Pancreas (tissue), 10 donors: ENCODE measurements at places on chromosomes 4 and X. TPM values are rescaled to one million over a fixed set of nuclear protein-coding genes. Genes with fewer than 3 reads are reported as not detected.
A peak's percentile ranks its signal among the peaks of the same experiment; 100 is the strongest.

Gene MAGEE1
- 1.5 TPM for total RNA-seq

DNA sequence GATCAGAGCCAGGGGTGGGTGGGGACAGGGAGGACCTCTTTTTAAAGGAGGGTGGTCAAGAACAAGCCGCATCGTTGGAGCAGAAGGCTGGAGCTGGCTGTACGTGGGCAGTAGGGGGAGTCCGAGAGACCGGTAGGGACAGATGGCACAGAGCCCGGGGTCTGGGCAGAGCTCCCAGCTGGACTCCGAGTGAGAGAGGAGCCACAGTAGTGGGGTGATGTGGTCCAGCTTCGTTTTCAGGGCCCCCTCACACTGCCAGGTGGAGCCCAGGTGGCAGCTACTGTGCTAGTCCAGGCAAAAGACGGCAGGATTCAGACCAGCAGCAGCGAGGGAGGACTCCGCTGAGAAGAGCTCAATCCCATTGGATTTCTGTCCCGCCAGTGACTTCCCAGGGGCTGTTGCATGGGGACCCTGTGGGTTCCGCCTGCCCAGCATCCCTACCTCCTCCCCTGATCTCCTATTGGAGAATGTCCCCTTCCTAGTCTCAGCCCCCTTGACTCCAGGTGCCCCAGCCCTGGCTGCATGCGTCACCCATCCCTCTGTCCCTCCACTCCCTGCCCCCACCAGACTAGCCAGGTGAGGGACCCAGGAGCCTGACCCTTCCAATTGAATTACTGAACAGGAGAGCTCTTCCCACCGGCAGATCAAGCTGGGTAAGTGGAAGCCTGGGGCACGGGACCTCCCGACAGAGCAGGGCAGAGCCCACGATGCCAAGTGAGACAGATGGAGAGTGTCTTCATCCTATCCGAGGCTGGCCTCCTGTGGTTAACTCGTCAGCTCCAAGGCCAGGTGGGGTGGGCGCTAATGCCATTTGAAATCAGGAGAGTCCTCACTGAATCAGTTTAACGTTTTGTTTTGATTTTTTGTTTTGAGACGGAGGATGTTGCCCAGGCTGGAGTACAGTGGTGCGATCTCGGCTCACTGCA lies 2.9 kb downstream of the ARHGAP4 start:
- DNase-seq: peak; percentile 94

DNA sequence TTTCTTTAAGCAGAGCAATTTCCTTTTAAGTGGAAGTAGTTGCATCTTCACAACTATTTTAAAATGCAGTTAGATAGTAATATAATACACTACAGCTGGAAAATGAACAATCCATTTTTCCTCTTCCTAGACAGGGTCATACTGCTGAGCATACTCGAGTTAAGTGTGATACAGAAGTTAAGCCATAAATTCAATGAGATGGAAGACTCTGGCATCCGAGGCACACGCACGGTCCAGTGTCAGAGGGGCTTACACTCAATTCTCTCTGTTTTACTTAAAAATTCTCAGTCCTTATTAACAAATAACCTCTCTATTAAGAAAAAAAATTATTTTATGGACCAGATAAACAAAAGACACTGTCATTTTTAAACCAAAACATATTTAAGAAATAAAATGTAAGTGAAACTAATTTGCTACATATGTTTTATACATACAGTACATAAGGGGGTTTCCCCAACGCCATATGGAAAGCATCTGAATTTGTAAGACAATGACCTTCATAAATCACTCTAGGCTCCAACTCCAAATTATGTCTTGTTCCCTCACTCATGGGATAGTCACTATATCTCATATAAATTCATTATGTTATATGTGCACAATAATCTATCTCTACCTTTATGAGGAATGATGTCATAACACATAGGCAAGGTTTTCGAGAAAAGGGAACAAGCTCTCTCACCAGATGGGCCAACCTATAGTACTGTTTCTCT lies 315.3 kb downstream of the PAPSS1 start:
- no peak for DNase-seq

DNA sequence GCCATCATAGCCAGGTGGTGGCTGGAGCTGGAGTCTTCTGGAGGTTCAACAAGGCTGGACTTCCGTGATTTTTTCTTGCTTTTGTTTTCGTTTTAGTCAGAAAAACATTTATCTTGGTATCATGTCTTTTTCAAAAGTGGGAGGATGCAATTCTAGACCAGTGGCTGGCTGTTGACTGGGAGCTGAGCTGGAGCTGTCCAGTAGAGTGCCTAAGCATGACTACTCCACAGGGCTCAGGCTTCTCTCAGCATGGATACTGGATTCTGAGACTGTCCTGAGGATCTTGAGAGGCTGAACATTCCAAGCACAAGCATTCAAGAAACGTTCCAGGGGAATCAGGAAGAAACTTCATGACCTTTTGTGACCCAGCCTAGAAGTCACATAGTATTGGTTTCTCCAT lies 598.1 kb downstream of the MID1IP1 start:
- DNase-seq: no peak

Gene PORCN
- total RNA-seq: 3.6 TPM

Gene NR0B1
- total RNA-seq: 0.31 TPM

DNA sequence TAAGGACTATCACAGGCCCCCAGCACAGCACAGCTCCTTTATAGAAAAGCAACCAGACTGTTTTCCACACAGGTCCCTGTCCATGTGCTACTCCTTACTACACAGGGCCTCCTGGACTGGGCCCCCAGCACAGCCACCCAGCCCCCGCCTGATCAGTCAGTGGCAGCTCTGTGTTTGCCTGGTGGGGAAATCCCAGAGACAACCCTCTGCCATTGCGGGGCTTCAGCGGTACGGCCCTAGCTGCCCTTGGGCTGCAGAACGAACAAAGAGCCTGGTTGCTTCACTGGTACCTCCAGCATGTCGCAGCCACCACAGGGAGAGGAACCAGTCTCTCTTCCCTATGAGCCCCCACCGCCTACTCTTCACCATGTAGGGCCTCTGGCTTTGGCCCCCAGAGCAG lies 30.7 kb downstream of the CBR4 start:
- DNase-seq: no peak

- no peak for DNase-seq
Observed at GRCh38 chr4:108527723-108528122, 92.7 kb upstream of the RPL34 start.

DNA sequence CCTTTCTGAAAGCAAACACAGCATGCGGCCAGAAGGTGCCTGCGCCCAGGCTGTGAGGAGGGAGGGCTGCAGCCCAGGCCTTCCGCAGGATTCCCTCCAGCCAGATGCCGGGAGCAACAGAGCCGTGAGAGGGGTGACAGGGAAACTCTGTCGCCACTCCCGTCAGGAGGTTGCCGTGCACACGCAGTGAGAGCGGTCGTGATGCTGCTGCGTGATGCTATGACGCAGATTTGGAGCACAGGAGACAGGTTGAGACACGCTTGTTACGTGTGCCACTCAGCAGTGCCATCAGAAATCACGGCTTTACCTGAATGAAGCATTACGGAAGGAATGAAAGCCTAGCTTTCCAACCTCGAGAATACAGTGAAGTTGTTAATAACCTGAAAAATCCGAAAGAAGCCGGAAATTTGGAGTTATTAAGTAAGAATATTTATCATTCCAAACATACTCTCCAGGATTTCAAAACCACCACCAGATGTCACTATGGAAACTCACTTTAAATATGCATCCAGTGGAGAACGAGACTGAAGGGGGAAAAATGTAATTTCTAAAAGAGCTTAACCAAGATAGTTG lies 54.4 kb downstream of the FAT1 start:
- no peak for DNase-seq

Gene OTC
- total RNA-seq: 1.3 TPM

DNA sequence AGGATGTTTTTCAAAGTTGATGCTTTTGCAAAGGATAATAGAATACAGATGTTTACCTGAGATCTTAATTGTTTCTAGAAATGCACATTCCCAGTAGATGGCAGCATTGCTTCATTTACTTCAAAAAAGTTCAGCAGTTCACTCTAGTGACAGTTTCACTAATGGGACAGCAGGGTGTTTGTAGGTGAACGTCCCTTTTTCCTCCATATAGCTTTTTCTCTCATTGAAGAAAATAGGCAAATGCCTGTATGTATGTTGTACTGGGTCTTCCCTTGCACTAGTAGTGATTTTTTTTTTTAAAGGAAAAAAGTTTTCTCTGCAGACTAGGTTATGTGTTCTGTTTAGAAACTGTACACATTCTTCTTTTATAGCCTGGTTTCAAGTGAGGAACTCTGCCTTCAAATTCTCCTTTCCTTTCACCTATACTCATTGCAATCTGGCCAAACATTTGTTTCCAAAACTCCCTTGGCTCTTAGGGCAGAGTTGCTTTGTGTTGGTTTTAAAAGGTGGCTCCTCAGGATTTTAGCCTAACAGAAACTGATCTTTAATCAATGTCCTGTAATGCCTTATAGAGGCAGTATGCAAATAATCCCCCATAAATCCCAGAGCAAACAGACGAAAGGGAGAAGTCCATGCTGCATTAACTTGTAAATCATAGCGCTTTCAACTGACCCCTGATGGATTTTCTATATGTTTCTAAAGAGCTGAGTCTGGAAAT lies 86.3 kb downstream of the EGF start:
- DNase-seq: no peak

- DNase-seq: no peak
Observed at GRCh38 chr4:154489558-154490233, 1.9 kb downstream of the DCHS2 start.

GRCh38 chrX:69510137-69510715 lies 6.1 kb downstream of the NALF2 start:
- no peak for DNase-seq

DNA sequence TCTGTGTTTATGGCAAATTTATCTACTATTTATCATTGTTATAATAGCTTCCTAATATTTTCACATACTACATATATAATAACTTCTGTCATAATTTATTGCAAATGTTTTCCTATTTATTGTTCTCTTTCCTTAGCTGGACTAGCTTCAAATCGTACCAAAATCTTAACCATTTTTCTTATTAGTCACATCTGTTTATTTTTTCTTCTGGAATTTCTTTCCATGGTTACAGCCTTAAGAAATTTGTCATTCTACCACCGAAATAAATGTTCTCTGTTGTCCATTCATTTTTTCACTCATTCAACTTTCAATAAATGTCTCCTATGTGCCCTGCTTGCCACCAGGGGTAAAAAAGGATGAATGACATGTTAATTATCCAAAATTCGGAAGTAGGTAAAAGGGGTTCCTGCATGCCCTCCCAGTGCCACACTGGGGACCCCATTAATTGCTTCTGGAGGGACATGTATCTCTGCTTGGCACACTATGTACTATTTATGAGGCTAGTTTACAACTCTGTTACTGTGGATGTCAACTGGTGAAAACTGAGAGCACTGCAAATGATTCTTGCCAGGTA lies 182.1 kb downstream of the SH3KBP1 start:
- DNase-seq: no peak
